Immature natural killer cell (primary cell): ENCODE measurements at places on chromosomes 5 and 9. TPM values are rescaled to one million over a fixed set of nuclear protein-coding genes. Genes with fewer than 3 reads are reported as not detected.

DNA sequence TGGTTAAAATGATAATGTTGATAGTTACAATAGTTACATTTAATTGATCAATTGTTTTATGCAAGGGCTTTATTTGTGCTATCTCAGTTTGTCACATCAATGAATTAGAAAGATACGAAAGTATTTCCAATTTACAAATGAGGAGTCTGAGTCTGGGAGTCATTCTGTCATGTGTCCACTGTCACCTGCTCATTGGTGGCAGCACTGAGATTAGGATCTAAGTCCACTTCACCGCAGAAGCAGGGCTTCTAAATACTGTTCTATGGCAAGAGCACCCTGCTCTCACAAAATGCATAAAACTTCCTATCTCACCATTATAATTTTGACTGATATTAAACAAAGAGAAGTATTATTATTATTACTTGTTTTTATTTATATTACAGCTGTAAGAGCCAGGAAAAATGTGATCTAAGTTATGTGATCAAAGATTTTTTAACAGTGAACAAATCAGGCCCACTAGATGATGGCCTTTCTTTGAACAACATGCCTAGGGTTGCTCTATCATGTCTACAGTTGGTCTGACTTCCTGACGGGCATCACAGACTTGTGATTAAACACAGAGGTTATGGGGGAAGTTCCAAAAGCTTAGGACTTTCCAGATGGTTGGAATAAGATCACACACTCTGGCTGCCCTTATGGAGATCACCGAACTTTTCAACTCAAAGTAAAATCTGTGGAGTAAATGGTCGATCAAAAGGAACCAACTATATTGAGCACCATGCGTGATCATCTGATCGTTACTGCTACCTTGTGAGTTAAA, 15.1 kb downstream of the TLR4 start:
- DNase-seq: no peak

DNA sequence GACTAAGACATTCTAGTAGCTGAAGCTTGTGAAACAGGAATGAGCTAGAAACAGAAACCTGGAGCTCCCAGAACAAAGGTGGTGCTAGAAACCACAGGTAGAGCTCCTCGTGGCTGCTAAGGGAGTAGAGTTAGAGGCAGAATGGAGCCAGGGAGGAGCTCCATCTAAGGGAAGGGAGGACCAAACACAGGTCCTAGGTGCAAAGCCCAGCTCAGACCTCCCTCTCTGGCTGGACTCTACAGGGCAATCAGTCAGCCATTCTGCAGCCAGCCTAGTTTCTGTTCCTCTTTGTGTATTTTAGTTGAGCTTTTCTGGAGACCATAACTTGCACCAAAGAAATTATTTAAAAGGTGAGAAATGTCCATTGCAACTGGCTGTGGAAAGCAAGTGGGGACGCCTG, 70.4 kb downstream of the CRB2 start:
- DNase-seq: no peak

The TAF11L10 gene
- not detected for polyA plus RNA-seq

DNA sequence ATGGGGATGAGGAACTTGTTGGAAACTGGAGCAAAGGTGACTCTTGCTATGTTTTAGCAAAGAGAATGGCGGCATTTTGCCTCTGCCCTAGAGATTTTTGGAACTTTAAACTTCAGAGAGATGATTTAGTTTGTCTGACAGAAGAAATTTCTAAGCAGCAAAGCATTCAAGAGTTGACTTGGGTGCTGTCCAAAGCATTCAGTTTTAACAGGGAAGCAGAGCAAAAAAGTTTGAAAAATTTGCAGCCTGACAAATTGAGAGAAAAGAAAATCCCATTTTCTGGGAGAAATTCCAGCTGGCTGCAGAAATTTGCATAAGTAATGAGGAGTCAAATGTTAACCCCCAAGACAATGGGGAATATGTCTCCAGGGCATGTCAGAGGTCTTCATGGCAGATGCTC, 682.3 kb upstream of the ST8SIA4 start:
- DNase-seq: no peak

DNA sequence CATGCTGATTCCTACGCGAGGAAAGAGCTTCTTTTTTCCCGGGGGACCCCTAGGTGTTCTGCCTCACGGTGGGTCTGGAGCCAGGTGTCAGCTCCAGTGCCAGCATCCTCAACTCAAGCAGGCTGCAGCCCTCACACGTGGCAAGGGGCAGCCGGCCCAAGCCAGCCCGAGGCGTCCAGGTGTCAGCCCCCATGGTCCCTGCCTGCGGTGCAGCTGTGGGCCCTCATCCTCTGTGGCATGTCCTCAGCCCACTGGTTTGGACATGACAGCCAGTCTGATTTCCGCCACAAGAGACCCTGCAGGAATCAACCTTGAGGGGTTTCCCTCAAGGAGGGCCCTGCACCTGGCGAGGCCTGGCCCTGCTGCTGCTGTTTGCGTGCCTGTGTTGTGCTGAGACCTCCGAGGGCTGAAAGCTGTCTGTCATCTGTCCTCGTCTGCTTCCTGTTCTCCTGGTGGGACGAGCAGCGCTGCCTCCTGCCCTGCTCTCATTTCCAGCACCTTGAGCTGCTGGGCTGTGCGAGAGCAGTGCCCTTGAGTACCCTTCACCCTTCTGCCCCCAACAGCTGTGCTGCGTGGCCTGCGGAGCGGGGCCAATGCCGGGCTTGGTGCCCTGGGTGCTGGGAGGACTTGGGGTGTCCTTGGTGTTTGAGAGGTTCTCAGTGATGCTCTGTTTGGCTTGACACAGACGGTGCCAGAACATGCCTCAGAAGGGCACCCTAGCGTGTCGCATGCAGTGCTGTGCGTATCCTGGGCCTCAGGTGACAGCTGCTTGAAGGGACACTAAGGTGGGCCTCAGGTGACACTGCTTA, 137.6 kb downstream of the CACNA1B start:
- no peak for DNase-seq

The STXBP1 gene
- not detected for polyA plus RNA-seq

The ANKRD33B gene
- polyA plus RNA-seq: 0.13 TPM

DNA sequence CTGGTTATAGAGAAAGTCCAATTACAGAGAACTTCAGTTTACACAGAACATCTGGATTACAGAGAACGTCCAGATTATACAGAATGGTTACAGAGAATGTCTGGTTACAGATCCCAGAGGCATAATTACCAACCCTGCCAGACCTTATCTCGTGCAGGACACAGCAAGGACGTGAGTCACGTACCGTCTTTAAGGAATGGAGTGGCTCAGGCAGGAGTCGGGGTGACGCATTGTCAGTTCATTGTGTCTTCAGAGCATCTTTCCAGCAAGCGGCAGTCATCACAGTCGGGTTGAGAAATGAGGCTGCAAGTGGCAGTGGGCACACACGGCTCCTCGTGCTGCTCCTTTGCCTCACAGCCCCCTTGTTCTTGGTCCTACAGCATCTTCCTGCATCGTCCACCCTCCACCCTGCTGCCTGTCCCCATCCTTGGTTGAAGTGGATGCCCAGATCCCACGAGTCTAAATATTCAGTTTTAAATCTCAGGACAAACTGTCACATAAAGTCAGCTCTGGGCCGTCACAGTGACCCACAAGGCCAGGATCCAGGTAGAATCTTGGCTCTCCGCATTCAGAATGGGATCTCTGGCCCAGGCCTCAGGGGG, 30.0 kb upstream of the SLC6A19 start:
- no peak for DNase-seq

- no peak for DNase-seq
Measured at GRCh38 chr5:120735076-120735475, 271.0 kb downstream of the PRR16 start.

- DNase-seq: no peak
Measured at GRCh38 chr5:40616781-40617180, 62.9 kb upstream of the PTGER4 start.

GRCh38 chr9:95726756-95727155, 148.7 kb upstream of the ERCC6L2 start:
- peak; percentile 44 for DNase-seq
